A549 treated with DMSO at 1 μM for 4 hours (cell line): ENCODE measurements at places on chromosomes 11 and 22. TPM values are rescaled to one million over a fixed set of nuclear protein-coding genes. Genes with fewer than 3 reads are reported as not detected.

Gene A4GALT
- 11.6 to 16.4 TPM (median 13.2 TPM) in 5 replicates for total RNA-seq

Gene DGCR6
- total RNA-seq: 0.53 to 1.6 TPM (median 1.3 TPM) in 5 replicates

Gene SGSM1
- 0.21 to 0.95 TPM (median 0.32 TPM) in 5 replicates for total RNA-seq

Gene OR2AT4
- total RNA-seq: 0.01 TPM in 2 of 5 replicates, not detected in the others

Gene SMIM38
- total RNA-seq: 0.06 to 0.08 TPM in 2 of 5 replicates, not detected in the others

Gene FGF4
- not detected in 5 replicates for total RNA-seq

Gene UPK3A
- total RNA-seq: not detected in 5 replicates

Gene KDM4E
- not detected in 5 replicates for total RNA-seq

Gene CCDC73
- total RNA-seq: 0.02 to 0.06 TPM (median 0.05 TPM) in 4 of 5 replicates, not detected in the other

Gene BATF2
- total RNA-seq: 0.87 to 1.4 TPM (median 1.1 TPM) in 5 replicates

Gene OR8H1
- not detected in 5 replicates for total RNA-seq

Gene C1QTNF4
- total RNA-seq: 0.09 to 0.14 TPM in 2 of 5 replicates, not detected in the others

Gene PIH1D2
- total RNA-seq: 0.58 to 1.7 TPM (median 0.99 TPM) in 5 replicates
